Dermis blood vessel endothelial cell (primary cell): ENCODE measurements at places on chromosomes 6 and 20. TPM values are rescaled to one million over a fixed set of nuclear protein-coding genes. Genes with fewer than 3 reads are reported as not detected.

GRCh38 chr20:63752411-63753101, 13.0 kb downstream of the SLC2A4RG start:
- DNase-seq: no peak

- no peak for DNase-seq
Observed at GRCh38 chr6:23445157-23445710, 680.8 kb upstream of the NRSN1 start.

- no peak for DNase-seq
Observed at GRCh38 chr6:14381829-14382677, 264.5 kb downstream of the CD83 start.

- peak; percentile 68 for DNase-seq
Observed at GRCh38 chr6:131980791-131981623, 29.8 kb upstream of the CCN2 start.

DNA sequence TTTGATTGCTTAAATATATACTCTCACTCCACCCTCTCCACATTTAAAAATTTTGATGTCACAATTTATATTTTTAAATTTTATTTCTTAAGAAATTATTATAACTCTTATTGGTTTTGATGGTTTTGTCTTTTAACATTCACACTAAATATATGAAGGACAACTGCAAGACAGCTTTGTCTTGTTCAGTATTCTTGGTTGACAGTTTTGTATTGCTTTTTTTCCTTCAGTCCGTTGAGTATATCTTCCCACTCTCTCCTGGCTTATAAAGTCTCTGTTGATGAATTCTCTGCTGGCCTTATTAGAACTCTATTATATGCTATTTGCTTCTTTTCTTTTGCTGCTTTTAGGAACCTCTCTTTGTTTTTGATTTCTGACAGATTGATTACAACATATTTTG, 392.2 kb downstream of the C6orf118 start:
- no peak for DNase-seq

DNA sequence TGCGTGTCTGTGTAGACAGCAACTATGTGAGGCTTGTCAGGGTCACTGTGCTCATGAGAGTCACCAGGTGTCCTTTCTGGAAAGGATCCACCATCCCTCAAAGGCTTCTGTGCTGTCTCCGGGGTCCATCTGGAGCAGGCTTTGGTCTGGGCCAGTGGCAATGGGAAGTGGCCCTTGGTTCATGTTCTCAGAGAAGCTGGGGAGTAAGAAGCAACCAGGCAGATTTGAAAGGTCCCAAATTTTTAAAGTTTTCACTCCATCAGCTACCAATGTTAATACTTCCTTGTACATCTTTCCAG, 68.2 kb downstream of the GCNT2 start:
- no peak for DNase-seq

- DNase-seq: peak; percentile 98
Observed at GRCh38 chr6:150857062-150857944, 8.2 kb upstream of the MTHFD1L start.

- peak; percentile 59 for DNase-seq
Observed at GRCh38 chr20:51313358-51313827, 229.1 kb downstream of the NFATC2 start.

GRCh38 chr6:126773112-126773805, 345.2 kb upstream of the RSPO3 start:
- peak; percentile 9 for DNase-seq

- DNase-seq: no peak
Observed at GRCh38 chr20:62430866-62431447, 3.6 kb upstream of the RBBP8NL start.

DNA sequence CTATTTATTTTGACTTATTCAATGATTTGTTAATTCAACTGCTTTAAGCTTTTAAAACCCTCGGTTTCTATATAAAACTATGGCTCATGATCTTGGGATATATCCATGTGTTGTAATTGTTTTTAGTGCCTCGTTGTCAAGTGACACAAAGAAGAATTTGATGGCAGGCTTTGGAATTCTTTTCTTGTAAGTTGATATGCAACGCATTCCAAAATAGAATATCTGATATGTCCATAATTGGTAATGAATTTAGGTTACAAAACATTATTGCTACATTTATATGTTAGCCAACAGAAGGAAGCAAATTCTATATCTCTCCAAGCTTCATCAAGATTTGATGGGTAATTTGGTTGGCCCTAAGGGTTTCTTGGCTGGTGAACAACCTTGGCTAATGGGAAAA, 220.4 kb upstream of the RIMS1 start:
- DNase-seq: no peak

DNA sequence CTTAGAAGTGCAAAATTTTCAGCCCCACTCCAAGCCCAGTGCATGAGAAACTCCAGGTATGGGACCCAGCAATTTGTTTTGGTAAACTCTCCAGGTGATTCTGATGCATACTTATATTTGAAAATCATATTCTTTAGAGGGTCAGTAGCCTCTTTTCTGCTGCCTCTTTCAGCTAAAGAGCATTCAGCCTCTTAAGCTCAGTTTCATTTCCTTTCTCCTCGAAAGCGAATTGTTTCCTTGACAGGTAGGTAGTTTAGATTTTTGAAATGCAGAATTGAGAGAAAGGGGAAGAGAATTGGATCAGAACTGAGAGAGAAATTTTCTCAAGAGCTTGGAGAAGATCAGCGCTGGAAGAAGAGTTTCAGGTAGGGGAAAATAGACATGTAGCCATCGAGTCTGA, 995.8 kb upstream of the FLRT3 start:
- DNase-seq: no peak

DNA sequence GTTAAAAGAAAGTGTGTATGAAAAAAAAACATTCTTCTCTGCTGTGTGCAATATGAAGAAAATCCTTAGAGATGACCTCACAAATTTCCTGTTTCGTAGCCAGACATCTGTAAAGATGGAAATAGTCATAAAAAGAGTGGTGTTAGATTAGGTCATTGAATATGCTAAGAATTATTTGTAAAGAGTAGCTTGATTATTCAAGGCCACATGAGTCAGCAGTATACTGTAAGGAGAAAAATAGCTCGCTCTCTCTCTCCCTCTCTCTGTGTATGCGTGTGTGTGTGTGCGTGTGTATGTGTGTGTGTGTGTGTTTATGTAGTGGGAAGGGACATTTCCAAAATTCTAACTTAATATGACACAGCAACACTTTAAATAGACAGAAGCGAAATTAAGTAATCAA, 78.8 kb downstream of the PTCHD4 start:
- DNase-seq: peak; percentile 39

GRCh38 chr6:88872962-88873361, 90.5 kb downstream of the RNGTT start:
- DNase-seq: no peak

- no peak for DNase-seq
Observed at GRCh38 chr6:113169484-113169883, 687.7 kb upstream of the MARCKS start.

DNA sequence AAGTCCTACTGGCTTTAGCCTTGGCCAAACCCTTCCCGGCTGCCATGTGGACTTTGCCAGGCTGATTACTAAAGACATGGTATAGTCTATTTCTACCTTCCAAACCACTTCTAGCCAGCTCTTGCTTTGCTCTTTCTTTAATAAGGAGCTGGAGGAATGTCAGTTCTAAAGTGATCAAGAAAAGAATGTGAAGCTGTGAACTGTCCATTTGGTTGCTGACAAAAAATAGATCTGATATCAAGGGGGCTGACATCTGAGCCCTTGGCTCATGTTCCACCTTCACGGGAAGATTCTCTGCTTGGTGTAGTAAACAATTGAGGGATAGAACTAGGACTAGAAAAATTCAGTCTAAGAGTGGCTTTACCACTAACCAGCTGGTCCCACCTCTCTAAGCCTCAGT, 22.6 kb downstream of the GNAS-AS1 start:
- DNase-seq: no peak

GRCh38 chr20:63363981-63364561, 2.9 kb upstream of the CHRNA4 start:
- DNase-seq: no peak

- DNase-seq: no peak
Observed at GRCh38 chr20:39278230-39278788, 316.2 kb downstream of the DHX35 start.

- no peak for DNase-seq
Observed at GRCh38 chr6:112743323-112743722, 396.2 kb downstream of the RFPL4B start.

DNA sequence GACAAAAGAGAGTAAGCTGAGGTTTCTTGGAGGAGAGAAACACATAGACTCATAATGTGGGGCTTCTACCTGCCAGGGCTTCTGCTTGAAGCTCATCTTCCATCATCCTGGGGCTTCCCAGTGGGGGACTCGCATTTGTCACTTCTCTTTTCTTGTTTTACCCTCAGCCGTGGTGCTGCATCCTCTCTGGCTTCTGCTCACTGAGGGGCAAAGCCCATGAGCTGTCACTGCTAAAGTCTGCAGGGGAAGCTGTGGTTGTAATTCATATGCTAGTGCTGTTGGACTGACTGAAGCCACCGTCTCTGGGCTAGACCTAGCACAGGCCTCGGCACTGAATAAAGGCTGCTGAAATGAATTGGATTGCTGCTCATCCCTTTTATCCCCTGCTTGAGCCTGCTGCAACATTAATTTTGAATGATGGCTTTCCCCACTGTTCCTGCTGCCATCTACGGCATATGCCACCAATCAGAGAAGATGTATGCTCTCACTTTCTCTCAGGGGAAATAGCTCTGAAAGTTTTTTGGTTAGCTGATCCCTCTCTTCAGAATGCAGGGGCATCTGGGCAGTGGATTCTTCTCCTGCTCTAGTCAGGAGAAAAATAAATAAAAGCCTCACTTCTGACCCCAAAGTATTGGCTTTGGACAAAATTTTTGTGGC, 568.4 kb upstream of the MAP3K7 start:
- no peak for DNase-seq

- DNase-seq: peak; percentile 64
Observed at GRCh38 chr6:128368213-128368944, 152.0 kb downstream of the PTPRK start.

- DNase-seq: peak; percentile 55
Observed at GRCh38 chr20:1341561-1342265, 12.8 kb upstream of the SDCBP2 start.

DNA sequence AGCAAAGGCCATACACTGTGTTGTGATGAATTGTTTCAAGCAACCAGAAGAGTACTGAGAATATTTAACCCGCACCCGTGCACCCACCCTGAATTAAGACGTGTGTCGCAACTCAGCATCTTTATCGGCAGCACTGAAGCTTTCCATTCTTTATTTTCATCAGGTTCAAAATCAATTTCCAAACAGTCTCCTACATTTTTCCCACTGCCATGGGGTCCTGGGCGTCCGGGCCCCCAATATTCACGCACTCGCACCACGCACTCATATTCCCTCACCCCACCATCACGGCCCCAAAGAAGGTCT, 1.8 kb downstream of the LTB start:
- DNase-seq: no peak

DNA sequence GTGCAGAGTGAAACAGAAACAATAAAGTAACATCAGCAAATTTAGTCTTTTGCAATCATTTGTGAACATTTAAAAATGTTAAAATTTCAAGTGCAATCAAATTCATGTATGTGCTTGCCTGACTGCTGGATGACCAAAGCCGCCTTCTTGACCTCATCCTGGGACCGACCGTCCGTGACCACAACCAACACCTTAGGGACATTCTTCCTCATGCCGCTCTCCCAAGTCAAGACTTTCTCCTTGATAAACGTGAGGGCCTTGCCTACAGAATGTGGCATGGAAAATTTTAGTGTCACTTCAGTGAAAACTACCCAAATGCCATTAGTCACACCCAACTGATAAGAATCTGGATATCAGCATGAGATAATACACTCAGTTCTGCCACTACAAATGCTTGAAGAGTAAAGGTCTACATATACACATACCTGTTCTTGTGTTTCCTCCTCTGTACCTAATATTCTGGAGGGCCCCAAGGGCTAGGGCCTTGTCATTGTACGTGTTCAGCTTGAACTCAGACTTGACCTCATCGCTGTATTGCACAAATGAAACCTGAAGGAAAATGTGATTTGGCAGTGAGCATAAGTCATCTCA, 86.8 kb downstream of the COL12A1 start:
- no peak for DNase-seq

DNA sequence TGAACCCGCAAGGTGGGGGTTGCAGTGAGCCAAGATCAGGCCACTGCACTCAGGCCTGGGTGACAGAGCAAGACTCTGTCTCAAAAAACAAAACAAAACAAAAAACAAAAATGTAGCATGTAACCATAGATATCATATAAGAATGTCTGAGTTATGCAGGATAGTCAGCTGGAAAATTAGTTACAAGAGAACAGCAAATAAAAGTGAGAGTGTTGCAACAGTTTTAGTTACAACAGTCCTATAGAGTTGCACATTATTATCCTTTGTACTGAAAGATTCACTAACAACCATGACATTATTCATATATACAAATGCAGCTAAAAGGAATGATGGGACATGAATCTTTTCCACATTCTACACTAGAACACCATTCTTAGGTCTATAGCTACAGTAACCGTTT, 16.4 kb downstream of the RNF24 start:
- no peak for DNase-seq

- DNase-seq: peak; percentile 37
Observed at GRCh38 chr20:62123450-62124118, 1.3 kb downstream of the LSM14B start.

The POFUT1 gene
- total RNA-seq: 35.2 and 49.7 TPM in 2 replicates

The IL17F gene
- total RNA-seq: not detected in 2 replicates

The PRICKLE4 gene
- 6.9 and 10.4 TPM in 2 replicates for total RNA-seq

The UBE2C gene
- total RNA-seq: 9.9 and 30.2 TPM in 2 replicates

The HSPA12B gene
- 15.1 and 16.7 TPM in 2 replicates for total RNA-seq

The C4B gene
- total RNA-seq: 1.2 and 2.6 TPM in 2 replicates

The CALHM5 gene
- total RNA-seq: 2.5 and 3.4 TPM in 2 replicates

The CD109 gene
- total RNA-seq: 25.2 and 36.3 TPM in 2 replicates

The BMP6 gene
- 234 TPM in 2 replicates for total RNA-seq

The MOCS1 gene
- total RNA-seq: 12.8 and 19.7 TPM in 2 replicates

The SIRT5 gene
- 9.7 and 10.6 TPM in 2 replicates for total RNA-seq
